ENCODE measurements at places on chromosomes 5 and 9.
A peak's percentile ranks its signal among the peaks of the same experiment; 100 is the strongest.

DNA sequence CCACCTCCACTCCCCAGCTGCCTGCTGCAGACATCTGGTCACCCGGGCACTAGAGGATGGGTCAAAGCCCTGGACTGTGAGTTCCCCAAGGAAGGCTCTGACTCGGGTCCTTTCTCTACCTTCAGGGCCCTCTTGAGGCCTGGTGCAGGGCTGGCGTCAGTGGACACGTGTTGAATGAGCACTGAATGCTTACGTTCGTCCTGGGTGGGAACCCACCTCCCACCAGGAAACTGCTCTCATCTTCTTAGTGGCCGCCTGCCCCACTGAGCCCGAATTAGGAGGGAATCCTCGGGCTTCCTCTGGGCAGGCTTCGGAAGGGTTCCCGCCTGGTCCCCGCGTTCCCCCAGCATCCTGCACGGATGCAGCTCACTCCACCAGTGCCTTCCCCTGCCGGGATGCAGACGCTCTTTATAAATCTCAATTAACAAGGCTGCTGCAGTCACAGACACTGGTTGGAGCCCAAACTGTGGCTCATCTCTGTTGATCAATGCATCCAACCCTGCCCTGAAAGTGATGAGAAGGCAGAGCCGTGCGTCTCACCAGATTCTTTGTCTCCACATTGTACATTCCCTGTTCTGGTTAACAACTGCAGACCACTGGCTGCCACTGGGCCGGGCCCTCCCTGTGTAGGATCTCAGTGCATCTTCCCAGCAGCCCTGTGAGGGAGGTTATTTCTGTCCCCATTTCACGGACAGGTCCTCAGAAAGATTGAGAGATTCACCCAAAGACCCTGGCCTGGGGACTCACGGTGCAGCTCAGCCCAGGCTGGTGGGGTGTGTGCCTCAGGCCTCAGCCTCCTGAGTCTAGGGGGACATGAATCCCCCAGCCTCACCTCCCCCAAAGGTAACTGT is 168.8 kb downstream of the GAPVD1 start:
- DNase-seq = no peak

- no peak for DNase-seq
These were observed 110.0 kb downstream of the PAM start for GRCh38 chr5:102865171-102865509.

DNA sequence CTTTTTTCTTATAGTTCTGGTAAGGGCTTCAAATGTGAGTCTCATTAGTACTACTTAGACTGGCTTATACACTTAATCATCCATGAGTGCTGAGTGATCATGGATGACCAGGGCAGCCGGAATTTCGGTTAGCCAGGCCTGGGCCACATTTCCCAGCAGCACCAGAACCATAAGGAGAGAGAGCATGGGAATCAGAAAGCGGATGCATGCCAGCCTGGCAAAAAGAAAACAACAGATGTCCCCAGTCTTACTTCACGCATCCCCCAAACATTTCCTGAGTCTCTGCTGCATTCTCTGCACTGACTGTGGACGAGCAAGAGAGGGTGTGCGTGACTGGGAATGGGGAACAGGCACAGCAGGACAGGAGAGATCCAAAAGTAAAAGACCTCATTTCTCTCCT is 371.1 kb upstream of the ZNF608 start:
- DNase-seq = no peak

- DNase-seq = no peak
These were observed 563.3 kb downstream of the IRX1 start for GRCh38 chr5:4158750-4159447.

DNA sequence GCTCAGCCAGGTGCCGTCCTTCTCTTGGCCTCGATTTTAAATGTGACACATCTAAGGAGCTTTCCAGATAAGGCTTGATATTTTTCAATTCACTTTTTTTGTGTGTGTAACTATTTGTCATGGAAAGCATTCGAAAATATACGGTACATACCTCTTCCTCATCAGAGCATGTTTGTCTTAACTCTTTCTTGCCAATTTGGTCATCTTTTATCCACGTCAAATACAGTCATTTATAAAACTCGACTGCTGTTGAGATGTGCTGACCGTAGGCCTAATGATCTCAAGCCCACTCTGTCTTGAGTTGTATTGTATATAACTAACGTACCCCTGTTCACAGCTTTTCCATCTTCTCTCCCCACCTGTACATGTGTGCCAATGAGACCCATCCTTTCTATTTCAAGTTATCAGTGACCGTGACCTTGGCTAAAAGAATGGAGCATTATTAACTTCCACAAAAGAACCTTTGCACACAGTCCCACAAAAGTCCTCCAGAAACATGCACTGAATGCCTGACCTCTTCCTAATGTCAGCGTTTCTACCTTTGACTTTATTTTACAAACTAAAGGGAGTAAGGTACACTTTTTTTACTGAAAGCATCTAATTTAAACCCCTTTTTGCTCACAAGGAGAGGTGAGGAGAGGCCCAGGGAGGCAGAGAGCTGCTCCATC is 61.6 kb downstream of the IPPK start:
- DNase-seq = peak; percentile 51

DNA sequence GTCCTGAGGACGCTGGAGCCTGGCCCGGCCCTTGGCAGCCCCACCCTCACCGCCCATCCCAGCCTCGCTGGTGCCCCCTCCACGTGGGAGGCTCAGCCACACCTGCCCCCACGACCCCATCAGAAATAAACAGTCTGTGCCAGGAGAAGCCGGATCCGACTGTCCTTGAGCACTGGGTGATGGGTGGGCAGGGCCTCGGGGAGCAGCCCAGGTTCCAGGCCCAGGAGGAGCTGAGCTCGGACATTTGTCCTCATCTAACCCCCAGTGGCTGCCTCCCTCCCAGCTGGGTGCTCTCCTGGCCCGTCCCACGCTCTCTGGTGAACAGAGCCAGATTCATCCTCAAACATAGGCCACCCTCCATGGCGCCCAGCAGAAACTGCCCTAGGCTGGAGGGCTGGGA is 4.6 kb upstream of the PTGDS start:
- DNase-seq = no peak

DNA sequence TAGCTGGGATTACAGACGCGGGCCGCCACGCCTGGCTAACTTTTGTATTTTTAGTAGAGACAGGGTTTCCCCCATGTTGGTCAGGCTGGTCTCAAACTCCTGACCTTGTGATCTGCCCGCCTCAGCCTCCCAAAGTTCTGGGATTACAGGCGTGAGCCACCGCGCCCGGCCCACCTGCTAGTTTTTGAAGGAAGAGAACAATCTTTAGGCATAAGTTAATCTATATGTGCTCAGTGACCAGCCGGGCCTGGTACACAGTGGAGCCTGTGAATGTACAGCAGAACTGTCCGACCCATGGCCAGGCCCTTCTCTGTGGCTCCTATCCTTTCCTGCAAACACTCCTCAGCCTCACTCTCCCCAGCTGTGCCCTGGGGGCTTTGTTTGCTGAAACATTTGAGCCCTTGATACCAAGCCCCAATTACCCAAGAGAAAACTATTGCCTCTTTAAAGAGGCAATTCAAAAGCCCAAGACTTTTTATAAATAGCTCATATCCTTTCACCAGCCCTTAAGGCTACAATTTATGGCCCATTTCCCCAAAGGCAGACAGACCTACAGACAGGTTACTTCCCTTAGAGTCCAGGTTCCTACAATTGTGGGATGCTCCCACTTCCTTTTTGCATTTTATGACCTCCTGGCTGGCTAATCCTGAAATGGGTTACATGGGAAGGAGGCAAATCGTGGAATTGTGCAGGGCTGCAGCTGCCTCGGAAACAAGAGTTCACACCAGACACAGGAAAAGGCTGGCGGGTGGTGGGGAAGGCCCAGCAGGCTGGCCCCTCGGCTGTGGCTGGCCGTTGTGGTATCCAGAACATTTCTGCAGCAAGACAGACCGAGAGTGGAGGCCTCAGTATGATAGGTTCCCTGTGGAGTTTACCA is 37.5 kb downstream of the SPRY4 start:
- no peak for DNase-seq

DNA sequence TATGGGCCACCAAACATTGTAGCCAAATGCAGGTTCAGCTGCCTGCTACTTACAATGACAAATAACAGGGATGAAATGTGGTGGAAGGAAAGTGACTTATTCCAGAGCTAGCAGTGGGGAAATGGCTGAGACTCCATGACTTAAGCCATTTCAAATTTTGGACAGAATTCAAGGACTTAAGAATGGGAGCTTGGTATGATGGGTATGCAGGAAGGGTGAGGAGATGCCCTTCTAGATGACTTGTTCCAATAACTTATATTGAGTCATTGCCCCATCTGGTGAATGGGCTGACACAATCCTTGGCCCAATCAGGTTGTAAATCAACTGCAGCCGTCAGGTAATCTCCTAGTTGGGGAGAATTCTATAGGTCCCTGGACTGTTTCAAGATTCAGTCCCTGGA is 230.7 kb upstream of the SGCD start:
- DNase-seq = no peak

GRCh38 chr9:128903871-128904620 is 16.7 kb upstream of the PHYHD1 start:
- peak; percentile 46 for DNase-seq

GRCh38 chr9:134688661-134689320 is 47.2 kb downstream of the COL5A1 start:
- no peak for DNase-seq

DNA sequence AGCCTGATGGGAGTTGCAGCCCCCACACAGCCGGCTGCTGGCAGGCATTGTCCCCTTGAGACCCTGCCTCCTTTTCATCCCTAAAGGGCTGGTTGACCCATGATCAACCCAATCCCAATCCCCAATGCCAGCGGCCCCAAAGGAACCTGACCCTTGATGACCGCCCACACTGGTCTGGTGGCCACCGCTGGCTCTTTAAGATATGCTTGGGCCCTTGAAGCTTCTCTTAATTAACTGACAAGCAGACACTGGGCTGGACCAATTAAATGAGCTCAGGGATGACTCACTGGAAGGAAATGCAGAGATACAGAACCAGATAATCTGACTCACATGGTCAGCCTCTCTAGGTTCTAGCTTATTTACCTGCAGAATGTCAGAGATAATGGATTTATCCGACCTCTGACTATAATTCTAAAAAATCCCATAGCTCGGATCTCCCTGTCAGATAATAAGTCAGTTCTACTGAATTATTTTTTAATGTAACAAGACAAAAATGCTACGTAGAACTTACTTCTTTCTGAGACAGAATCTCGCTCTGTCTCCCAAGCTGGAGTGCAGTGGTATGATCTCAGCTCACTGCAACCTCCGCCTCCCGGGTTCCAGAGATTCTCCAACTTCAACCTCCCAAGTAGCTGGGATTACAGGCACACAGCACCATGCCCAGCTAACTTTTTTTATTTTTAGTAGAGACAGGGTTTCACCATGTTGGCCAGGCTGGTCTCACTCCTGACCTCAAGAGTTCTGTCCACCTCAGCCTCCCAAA is 11.1 kb upstream of the MLANA start:
- DNase-seq = peak; percentile 56

- no peak for DNase-seq
These were observed 64.5 kb downstream of the C9orf152 start for GRCh38 chr9:110143485-110143884.

- DNase-seq = peak; percentile 96
These were observed 52.1 kb upstream of the NFIB start for GRCh38 chr9:14366076-14366475.

DNA sequence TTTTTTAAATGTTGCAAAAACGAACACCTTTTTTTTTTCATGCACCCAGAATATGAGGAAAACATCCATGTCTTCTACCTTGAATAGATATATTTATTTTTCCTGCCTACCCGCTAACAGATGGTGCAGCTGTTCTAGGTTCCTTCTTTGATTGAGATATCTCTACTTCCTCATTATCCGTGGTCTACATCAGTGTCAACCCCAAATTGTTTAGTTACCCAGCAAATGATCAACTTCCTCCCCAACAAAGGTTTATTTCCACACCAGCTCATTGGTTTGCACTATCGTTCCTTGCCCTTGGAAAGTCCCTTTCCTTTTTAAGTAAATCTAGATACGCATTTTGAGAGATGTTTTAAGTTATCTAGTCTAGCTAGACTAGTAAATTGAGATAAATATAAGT is 166.4 kb downstream of the PRR16 start:
- DNase-seq = no peak

DNA sequence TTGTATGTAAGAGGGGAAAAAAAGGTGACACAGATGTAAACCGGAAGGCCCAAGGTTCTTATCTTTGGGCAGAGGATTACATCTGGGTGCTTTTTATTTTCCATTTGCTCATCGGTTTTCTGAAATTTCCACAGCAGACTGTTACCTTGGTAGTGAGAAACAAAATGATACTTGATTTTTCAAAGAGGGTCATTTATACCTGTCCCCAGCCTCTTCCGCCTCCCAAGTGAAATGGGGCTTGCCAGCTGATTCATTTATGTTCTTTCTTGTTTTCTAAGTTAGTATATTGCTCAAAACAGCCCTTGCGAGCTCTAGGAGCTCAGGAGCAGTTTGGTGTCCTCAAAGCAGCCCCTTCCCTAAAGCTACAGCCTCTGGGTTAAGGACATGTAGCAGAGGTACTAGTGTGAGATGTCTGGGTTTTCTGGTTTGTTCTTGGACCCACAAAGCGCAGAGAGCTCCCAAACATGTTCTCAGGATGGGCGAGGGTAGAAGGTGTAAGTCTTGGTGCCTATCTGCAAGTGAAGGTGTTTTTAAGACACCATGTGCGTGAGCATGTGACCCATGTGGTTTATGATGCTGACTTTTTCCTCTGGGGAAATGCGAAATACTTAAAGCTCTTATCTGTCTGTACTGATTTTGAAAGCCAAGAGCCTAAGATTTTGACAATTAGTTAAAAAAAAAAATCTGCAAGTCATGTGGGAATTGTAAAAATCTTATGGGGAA is 38.3 kb downstream of the DAPK1 start:
- peak; percentile 60 for DNase-seq

DNA sequence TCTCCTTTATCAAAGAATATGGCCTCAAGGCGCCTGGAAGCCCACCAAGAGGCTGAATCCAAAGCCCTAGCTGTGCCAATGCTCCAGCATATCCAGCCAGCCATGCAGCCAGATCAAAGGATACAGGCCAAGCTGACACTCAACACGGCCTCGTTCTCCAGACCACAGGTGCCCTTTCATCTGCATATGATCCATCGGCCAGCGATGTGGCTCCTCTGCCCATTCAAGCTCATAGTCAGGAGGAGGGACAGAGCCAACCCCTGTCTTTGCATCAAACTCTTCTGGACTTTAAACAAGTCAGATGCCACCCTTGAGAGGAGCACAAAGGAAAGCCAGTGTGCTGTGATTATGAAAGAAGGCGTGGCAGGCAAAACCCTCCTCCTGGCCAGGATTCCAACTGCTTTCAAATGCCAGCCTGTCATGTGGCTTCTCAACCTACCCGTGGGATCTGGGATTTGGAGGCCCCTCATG is 42.5 kb downstream of the ADAM19 start:
- DNase-seq = no peak

- no peak for DNase-seq
These were observed 134.4 kb upstream of the ABCA1 start for GRCh38 chr9:105062222-105062855.
